ENCODE measurements at places on chromosomes 3 and 15. TPM values are rescaled to one million over a fixed set of nuclear protein-coding genes. Genes with fewer than 3 reads are reported as not detected.
A peak's percentile ranks its signal among the peaks of the same experiment; 100 is the strongest.

DNA sequence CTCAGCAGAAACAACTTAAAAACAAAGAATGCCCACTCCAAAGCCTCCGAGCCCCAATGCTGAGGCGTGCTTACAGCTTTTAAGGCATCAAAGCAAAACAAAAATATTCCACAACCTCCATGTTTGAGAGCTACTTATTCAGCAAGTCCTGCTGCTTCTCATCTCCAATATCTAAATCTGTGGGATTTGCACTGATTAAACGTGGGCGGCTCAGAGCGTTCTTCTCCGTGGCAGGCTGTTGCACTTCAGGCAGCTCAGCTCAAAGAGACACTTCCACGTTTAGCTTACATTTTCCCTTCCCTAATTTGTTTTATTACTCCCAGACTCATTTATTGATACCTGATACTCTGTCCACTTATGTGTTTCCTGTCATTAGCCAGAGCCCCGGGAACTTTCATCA, 282.6 kb upstream of the MCTP2 start:
- DNase-seq = peak; percentile 87

GRCh38 chr3:177127008-177127407, 70.3 kb downstream of the TBL1XR1 start:
- DNase-seq = no peak

- DNase-seq = no peak
Measured at GRCh38 chr3:25683410-25683809, 18.7 kb upstream of the TOP2B start.

DNA sequence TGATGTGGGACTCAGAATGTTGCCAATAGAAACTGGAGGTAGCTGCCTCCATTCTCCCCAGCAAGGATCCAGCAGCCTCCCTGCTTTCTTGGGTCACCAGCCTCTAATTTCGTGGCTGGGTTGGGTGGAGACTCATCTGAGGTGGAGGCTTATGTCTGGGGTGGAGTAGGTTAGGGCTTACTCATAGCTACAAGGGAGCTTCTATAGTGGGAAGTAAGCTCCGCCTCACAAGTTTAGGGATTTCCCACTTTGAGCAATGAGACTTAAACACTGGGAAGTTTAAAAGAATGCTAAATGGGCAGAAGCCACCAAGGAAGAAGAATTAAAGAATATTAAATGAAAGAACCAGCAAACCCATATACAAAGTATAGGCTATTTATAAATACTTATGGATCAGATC, 63.8 kb downstream of the GJD2 start:
- DNase-seq = no peak

GRCh38 chr3:162998205-162998604, 1501.6 kb downstream of the OTOL1 start:
- no peak for DNase-seq

DNA sequence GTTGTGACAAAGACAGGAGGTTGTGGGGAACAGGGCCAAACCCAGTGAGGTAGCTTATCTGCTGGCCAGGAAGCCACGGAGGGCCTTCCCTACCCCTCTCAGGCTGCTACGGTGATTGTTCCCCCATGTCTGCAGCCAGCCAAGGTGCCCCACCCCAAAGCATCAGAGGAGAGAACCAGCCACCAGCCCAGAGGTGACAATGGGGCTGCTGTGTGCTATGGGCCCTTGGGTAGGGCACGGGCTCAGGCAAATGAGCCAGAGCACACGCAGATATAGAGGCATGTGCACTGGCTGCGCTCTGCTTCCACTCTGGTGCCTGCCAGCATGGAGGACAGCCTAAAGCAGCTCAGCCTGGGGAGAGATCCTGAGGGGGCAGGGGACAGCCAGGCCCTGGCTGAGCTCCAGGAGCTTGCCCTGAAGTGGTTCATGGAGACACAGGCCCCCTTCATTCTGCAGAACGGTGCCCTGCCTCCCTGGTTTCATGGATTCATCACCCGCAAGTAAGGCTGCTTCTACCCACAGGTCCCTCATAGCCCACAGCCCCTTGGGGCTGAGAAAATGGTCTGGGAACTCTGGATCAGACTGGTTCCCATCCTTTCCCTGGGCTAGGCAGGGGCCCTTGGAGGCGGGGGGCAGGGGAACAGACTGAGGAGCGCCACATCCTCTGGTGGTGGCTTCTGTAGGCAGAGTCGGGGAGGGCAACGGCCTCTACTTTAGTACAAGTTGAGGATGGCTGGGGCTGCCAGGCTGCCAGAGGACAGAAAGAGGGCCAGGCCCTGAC, at the start of gene SH2D7:
Gene SH2D7, plus strand, starts transcription at position 301 of the 781 bp plus-strand sequence. Its CDS starts 24 bp downstream, at position 325.
- no peak for DNase-seq

DNA sequence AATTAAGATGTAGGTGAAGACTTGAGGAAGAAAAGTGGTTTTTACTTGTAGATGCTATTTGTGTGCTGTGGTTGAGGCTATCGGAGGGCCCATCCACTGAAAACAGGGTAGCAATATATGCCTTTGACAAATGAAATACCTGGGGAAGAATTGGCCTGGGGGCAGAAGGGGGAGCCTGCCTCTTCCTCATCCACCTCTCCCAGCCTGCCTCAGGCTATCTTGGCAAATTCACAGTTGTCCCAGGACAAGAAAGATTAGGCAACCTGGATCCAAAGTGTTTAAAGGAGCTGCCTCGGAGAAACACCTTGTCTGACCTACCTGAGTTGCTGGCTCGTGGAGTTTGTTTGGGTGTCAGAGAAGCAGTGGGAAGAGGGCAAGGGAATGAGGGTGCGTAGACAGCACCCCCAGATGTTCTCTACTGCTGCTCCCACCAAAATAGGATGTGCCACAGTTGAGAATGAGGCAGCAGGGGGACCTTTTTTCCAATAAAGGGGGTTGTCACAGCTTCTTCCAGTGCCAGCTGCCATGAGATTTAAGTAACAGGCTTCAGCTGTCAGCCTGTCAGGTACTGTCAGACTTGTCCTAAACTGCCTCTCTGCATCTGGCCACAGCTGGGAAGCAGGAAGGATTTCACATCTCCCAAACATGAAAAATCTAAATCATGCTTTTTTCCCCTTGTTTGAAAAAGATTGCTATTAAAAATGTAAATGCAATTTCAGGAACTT, 9.2 kb downstream of the PLEKHO2 start:
- no peak for DNase-seq

DNA sequence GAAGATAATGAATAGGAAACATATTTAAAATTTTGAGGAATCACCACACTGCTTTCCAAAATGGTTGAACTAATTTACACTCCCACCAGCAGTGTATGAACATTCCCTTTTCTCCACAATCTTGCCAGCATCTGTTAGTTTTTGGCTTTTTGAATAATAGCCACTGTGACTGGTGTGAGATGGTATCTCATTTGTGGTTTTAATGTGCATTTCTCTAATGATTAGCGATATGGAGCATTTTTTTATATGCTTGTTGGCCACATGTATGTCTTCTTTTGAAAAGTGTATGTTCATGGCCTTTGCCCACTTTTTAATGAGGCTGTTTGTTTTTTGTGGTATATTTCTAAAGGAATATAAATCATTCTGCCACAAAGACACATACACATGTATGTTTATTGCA, 166.3 kb downstream of the NECTIN3 start:
- no peak for DNase-seq

GRCh38 chr3:172221547-172221946, 182.2 kb downstream of the FNDC3B start:
- DNase-seq = no peak

DNA sequence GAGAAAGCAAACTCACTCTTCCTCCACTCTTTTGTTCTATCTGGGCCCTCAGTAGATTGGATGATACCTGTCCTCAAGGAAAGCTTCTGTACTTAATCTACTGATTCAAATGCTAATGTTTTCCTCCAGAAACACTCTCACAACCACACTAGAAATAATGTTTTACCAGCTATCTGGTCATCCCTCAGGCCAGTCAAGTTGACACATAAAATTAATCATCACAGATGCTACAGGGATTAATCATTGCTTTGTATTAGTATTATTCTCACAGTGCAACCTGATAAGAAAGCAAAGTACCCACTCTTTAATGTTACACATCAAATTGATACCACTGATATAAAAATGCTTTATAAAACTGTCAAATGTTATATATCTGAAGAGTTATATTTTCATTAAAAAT, 52.9 kb upstream of the ARL6 start:
- no peak for DNase-seq

GRCh38 chr3:183807209-183807728, 18.1 kb downstream of the MAP6D1 start:
- no peak for DNase-seq

GRCh38 chr15:101053261-101053660, 134.1 kb downstream of the LRRK1 start:
- no peak for DNase-seq

GRCh38 chr15:51132384-51133139, 37.9 kb upstream of the TNFAIP8L3 start:
- DNase-seq = no peak

- DNase-seq = no peak
Measured at GRCh38 chr15:68429691-68430470, 2.1 kb downstream of the ITGA11 start.

DNA sequence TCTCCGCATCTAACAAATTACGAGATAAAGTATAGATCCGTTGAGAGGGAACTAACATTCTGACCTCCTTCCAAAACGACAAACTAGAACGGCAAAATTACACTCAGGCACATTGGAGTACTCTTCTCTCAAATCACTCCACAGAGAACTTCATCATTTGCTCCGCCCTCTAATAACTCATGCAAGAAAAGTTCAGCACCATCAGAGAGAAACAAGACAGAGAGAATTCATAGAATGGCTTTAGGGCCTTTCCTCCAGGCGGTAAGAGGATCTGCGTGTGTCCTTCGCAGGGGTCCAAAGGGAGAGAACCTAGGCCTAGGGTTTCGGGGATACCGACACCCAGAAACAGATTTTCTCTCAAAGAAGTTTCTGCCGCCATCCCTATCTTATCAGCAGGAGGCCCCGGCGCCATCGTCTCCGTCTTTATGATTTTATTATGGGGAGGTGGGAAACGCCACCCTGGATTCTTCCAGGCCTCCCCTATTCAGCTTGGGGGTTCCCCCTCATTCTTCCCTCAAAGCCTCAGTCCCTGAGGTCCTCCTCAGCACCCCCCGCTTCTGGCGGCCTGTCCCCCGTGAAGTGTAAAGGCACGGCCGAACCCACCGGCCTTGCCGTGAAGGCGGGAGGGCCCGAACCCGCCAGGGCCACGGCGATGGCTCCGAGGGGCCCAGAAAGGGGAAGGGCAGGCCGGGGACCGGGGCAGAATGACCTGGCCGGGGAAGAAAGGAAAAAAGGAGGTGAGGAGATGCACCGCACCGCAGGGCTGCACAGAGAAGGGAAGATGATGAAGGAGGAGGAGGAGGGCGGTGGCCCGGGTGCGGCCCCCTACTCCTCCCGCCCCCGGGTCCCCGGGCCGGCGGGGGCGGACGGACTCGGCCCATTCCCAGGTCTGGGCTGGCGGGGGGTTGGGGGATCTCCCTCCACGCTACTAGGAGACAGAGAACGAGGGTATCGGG, 768 bp downstream of the UBXN7 start:
- DNase-seq = peak; percentile 86

GRCh38 chr3:56855856-56856512, 54.2 kb upstream of the ARHGEF3 start:
- DNase-seq = peak; percentile 89

DNA sequence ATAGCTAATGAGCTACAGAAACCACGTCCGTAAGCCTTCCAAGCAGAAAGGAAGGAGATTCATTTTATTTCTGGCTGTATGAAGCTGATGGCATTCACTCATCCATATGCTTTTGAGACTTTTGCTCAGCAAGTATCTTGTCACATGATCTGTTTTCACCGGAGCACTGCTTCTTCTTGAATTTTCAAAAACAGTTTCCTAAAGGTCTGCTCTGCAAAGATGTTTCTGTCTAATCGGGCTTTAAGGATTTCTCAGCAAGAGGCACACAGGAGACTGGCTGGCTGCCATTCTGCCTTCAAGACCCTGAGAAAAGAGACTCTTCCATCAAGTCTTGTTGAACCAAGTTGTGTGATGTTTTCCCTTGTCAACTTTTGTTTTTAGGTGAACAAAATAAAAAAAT, 289.6 kb upstream of the LYSMD4 start:
- DNase-seq = peak; percentile 75

GRCh38 chr3:105429034-105429762, 62.5 kb downstream of the ALCAM start:
- DNase-seq = no peak

The SERPINI2 gene
- 3.1 TPM for total RNA-seq

The LDHAL6B gene
- total RNA-seq = 3.6 TPM

The TMEM158 gene
- 72.2 TPM for total RNA-seq

The ECE2 gene
- not detected for total RNA-seq

The C3orf85 gene
- 2.6 TPM for total RNA-seq

The MOBP gene
- 1.9 TPM for total RNA-seq

The MAP2K5 gene
- total RNA-seq = 20.7 TPM

Measured in umbilical cord (tissue), 2 donors.